ENCODE measurements at places on chromosomes 12 and 14. TPM values are rescaled to one million over a fixed set of nuclear protein-coding genes. Genes with fewer than 3 reads are reported as not detected.

DNA sequence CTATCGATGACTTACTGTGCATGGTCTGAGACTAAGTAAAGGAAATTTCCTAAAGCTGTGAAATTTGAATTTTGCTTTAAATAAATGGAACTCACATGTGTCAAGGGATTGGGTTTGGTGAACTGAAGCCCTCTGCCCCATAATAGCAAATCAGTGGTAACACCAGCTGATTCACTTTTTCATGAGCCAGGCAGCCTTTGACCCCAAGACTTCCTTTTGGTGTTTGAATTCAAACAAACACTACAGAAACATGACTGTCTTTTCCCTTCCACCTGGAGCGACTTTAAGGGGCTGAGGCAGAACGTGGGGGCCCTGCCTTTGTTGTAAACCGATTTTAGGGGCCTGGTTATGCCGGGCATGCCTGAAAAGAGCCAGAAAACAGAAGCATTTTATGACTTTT is 28.8 kb downstream of the KCTD10 start:
- no peak for DNase-seq

GRCh38 chr12:125160281-125160955 is 95.2 kb downstream of the AACS start:
- DNase-seq = no peak

DNA sequence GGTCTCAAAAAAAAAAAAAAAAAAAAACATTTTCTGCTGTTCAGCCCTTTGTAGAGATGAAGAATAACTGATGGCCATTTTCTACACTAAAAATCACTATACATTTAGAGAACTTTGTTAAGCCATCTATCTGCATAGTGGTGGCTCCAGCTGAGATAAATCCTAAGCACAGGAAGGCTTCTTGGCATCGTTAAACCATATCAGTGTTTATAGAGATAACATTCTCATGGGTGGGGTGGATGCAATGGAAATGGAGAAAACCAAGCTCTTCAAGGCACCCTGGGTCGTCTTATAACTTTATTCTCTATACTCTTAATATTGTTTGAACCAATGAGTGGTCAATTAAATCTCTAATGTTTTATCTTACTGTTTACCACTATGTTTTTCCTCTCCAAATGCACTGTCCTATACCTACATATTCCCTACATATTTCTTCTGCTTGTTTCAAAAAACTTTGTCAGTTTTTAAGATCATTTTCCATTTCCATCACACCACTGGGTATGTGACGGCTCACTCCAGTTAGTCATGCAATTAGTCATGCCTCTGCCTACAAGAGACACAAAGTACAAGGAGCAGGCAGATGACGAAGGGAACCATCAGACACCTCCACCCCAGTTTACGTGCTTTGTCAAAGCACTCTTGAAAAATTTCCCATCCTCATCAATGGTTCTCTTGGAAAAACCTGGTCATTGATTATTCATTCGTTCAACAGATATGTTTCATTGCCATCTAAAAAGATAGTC is 119.3 kb upstream of the OVCH1 start:
- no peak for DNase-seq

- no peak for DNase-seq
These were observed 94.3 kb upstream of the EIF5 start for GRCh38 chr14:103239751-103240150.

DNA sequence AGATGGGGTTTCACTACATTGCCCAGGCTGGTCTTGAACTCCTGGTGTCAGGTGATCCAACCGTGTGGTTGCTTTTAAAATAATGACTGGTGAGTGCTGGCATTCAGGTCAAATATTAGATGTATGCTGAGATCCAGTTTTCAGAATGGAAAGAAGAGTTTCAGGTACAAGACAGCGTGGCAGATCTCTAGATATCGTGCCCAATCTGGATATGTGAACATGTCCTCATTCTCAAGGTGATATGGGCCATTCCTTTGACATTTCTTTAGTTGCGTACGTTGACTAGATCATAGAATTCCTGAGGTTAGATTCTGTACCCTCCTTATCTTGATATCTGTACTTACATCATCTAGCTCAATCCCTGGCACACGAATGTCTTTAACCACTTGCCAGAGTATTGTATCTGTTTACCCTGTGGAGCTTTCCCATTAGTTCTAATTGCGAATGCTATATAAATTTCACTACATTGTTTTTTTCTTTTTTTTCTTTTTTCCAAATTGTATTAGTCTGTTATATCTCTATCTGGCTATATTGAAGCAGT is 80.2 kb downstream of the ANO6 start:
- no peak for DNase-seq

- no peak for DNase-seq
These were observed 50.8 kb upstream of the ELK3 start for GRCh38 chr12:96143392-96143791.

DNA sequence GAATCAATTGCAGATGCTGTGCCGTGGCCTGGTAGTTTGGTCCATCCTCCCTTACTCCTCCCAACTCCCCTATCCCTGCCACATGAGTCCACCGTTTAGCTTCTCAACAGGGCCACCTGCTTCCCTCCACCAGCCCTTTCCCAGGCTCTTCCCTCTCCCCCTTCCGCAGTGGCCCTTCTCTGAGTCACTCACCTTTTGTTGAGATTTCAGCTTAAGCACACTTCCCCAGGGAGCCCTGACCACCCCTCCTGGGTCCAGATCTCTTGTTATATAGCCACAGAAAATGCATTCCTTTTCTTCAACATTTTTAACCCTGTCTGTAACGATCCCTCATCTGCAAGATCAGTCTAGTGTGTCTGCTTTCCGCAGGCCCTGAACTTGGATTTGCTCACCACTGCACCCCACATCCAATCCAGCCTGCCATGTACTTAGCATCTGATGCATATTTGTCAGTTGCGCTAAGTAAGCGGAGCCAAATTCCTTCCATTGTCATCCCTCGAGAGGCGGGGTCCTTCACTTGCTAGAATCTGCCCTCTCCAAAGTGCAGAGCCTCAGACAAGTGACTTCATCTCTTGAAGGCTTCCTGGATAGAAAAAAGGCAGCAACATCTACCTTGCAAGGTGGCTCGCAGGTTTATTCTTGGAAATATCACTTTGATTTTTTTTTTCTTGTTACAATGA is 41.1 kb downstream of the TMEM63C start:
- no peak for DNase-seq

DNA sequence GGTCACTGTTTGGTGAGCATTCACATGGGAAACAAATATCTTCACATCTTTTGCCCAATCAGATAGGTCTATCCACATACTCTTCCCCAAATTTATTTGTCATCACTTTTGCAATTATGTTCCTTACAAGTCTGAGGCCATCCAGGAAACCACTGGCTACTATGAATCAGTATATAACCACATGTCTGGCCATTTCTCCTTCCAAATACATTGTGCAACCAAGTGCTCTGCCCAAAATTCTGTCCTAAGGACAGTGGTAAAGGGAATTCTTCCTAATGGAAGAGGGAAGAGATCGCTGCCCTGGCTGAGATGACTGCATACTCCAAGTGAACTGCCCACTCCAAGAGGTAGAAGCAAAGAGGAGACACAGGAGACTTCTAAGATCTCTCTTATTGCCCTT is 148.9 kb upstream of the MAX start:
- no peak for DNase-seq

KRT85 gene
- total RNA-seq = not detected

- no peak for DNase-seq
These were observed 22.3 kb downstream of the FBLN5 start for GRCh38 chr14:91925001-91925726.

- no peak for DNase-seq
These were observed 40.3 kb upstream of the SMOC1 start for GRCh38 chr14:69838881-69839416.

GRCh38 chr12:49876070-49876469 is 27.6 kb downstream of the FAIM2 start:
- DNase-seq = no peak

KRT7 gene
- total RNA-seq = 768 TPM

GRCh38 chr12:95767703-95768102 is 22.9 kb downstream of the NTN4 start:
- DNase-seq = no peak

GYS2 gene
- total RNA-seq = not detected

VAMP1 gene
- 2.6 TPM for total RNA-seq

DNA sequence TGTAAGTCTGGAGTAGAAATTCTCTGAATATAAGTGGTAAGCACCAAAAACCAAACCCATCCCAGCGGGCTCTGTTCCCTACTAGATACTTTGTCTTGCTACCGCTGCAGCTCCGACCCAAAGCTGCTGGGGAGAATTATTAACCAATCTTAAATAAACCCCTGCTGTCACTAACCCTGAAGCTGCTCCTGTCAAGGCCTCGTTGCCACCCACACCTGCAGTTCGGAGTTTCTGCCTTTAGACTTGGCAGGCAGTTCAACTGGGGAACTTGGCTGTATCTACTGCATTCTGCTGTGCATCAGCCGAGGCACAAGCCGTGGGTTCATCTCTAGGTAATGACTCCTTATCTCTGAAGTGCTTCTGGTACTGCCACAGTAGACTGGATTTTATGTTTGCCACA is 55.5 kb downstream of the PPM1A start:
- DNase-seq = no peak

DNA sequence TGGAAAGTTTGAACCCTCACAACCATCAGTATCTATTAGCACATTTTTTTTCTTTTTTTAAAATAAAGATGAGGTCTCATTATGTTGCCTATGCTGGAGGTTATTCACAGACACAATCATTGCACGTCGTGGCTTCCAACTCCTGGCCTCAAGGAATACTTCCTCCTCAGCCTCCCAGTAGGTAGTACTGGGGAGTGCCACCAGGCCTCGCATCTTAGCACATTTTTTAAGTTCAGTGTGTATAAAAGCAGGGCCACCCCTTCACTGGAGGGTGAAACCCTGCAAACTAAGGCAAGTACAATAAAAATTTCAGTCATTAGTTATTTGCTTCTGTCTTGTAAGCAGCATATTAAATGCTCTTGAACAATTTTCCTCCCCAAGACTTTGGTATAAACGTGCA is 114.2 kb upstream of the SINHCAF start:
- no peak for DNase-seq

DNA sequence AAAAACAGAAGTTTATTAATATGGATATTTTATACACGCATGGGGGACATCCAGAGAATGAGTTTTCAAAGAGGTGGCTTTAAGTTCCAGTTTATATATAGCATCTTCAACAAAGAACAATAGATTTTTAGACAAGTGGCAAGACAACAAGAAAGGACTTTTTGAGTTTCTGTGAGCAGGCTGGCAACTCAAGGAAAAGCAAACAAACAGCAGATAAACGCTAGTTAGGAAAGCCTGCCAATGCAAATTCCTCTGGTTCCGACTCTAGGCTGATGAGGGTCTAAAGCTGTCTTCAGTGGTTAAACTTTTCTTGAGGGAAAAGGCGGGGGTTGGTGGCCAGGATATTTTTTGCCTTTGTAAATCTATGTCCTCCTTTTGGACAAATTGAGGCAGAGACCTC is 78.4 kb upstream of the EEA1 start:
- DNase-seq = no peak

- DNase-seq = no peak
These were observed 117.6 kb downstream of the SLC35F4 start for GRCh38 chr14:57748279-57748678.

TCL1A gene
- total RNA-seq = not detected

DNA sequence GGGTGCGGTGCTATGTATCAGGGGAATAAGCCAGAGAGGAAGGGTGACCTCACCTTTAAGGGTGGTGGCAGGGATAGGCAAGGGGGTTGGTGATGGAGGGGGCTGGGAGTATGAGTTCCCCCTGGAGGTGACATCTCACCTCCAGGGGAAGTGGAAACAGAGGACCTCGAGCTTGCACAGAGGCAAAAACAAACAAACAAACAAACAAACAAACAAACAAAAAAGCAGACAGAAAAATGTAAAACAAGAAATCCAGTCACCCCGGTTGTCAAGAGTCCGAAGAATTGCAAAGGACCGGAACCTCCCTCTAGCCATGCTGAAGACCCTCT is 112.2 kb upstream of the MYL2 start:
- DNase-seq = no peak

- DNase-seq = no peak
These were observed 2.2 kb downstream of the NOS1 start for GRCh38 chr12:117359029-117359845.

DNA sequence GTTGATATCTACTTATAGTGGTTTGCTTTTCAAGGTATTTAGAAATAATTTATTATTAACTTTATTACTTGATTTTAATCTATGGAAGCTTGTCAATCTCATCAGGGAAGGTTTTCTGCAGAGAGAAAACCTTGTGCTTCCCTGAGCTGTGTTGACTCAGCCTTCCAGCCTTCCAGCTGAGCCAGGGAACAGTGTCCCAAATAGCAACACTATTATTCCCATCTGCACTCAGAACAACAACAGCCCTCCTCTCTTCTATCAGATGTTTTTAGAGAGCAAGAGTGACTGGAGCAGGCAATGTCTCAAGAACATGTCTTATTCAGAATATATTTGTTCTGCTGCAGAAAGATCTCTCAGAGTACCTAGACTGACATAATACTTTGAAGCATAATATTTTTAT is 389.9 kb upstream of the GARIN6 start:
- no peak for DNase-seq

- DNase-seq = no peak
These were observed 11.3 kb downstream of the GNPTAB start for GRCh38 chr12:101819467-101819866.

GRCh38 chr12:94909663-94910062 is 93.8 kb downstream of the NDUFA12 start:
- no peak for DNase-seq

Data from epithelial cell of proximal tubule (primary cell).